Calu3 (cell line): ENCODE measurements at places on chromosomes 1 and 21. TPM values are rescaled to one million over a fixed set of nuclear protein-coding genes. Genes with fewer than 3 reads are reported as not detected.
A peak's percentile ranks its signal among the peaks of the same experiment; 100 is the strongest.

- DNase-seq: no peak
Measured at GRCh38 chr1:228063251-228064191, 19.0 kb upstream of the ARF1 start.

DNA sequence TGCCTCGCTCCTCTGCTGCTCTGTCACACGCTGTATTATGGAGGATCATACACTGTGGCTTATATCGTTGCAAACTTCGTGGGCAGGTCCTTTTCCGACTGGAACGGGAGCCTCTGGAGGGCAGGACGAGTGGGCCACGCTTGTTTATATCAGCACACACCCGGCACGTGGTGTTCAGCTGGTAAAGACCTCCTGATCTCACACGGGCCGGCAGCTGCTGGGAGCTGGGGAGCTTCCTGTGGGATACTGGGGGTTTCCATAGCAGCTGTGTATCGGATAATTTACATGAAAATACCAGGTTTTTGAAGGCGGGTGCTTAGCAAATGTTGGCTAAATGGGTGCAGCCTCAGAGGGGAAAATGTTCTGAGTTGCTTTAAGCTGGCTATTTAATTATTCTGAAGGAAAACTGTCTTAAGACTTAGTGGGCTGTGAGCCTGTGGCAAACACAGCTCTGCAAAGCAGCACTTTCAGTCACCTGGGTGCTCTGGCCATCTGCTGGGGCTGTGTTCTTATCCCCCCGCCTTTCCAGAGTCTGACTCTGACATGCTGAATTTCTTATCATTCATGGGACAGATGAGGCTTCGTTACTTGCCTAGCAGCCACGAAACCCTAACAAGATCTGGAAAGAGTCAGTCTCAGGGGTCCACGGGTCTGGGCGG is 103.6 kb upstream of the GCLM start:
- DNase-seq: no peak

GRCh38 chr1:43932786-43933385 is 715 bp upstream of the ARTN start:
- DNase-seq: no peak

- no peak for DNase-seq
Measured at GRCh38 chr1:178495741-178496409, 889 bp downstream of the CLEC20A start.

DNA sequence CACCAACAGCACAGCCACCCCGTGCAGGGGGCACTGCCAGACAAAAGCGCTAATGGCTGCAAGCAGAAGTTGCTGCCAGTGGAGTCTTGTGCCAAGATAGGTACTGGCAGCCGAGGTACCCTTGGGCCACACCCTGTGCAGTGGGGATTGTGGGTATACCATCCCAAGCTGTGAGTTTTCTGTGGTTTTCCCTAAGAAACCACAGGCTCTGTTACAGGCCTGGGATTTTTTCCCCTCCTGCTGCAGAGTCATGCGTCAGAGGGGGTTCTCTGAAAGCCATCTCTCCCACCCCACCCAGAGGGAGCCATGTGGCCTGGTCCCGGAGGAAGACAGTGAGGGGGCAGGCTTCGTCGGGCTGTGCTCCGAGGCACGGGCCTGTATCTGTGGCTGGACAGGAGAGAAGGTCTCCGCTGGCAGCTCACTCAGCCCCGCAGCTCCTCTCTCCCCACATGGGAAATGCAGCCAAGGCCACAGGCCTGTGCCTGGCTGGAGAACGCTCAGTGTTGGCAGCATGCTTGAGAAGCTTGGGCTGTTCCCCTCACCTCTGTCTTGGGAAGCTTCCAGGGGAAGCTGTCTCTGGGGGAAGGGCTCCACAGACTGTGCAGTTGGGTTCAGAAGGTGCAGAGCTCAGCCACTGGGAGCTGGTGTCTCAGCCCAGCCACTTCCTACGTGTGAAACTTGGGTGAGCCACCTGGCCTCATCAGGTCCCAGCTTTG is 42.5 kb downstream of the NEK2 start:
- no peak for DNase-seq

DNA sequence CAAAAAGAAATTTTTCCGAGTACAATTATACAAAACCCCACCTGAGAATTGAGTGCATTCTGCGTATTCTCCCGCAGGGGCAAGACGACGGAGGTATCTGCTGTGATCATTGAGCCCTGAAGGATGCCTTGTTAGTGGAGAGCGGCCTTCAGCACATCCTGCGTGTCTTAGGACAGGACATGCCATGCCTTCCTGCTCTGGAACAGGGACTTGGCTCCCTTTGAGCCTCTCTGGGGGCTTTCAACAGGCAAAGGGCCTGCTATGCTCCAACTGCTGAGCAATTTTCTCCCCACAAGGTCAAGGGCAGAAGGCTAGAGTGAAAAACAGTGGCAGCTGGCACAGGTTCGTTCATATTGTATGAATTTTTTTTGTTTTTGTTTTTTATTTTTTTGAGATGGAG is 52.4 kb downstream of the TOR1AIP2 start:
- no peak for DNase-seq

DNA sequence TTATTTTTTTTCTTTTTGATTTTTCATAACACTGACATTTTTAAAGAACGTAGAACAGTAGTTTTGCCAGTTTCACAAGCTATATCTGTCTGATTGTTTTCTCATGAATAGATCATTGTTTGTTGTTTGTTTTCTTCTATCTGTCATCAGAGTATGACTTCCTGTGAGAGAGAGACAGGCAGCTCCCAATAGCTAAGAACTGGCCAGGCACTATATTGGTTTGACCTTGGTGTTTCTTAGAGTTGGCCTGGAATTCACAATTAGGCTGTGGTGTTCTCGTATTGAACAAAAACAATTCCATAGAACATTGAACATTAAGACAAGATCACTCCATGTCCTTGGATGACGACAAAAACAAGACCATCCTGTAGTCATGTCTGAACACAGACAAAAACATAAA is 43.4 kb downstream of the RPS6KC1 start:
- no peak for DNase-seq

GRCh38 chr1:102693345-102693744 is 415.0 kb downstream of the COL11A1 start:
- DNase-seq: no peak

DNA sequence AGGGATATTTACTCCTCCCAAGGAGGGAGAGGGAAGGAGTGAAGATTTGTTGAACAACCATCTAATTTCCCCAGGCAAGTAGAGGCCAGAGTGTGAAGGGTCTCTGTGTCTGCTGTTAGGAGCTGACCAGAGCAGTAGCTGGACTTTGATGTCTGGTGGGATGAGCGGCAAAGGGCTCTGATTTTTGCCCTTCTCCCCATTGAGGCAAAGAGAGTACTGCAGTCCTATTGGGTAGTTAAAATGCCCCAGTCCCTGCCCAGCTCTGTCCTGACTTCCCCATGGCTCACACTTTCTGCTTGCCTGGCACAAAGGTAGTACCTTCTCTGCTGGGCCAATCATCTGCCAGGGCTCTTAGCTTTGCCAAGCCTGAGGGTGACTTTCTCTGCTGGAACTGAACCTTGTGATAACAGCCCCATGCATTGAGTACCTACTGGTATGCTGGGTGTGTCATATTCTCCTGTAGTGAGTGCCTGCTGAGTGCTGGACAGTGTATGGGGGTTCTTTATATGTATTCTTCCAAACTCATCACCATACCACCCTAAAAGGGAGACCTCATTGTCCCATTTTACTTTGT is 64.0 kb upstream of the SELENON start:
- no peak for DNase-seq

GRCh38 chr1:201625226-201625761 is 86.4 kb downstream of the NAV1 start:
- no peak for DNase-seq

DNA sequence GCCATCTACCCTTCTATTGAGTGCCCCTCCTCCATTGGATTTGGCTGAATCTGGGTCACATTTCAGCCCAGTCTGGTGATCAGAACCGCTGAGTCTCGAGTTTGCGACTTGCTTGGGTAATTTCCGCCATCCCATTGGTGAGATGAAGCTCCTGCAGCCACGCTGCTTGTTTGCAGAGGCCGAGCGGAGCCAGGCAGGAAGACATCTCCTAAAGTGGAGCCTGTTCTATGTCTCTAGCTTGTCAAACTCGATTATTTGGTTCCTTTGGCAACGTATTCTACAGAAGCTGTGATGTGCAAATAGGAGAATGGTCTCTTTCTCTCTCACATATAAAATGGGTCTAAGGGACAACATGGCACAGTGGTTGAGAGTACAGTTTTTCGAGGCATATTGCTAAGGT is 206.8 kb upstream of the PLXNA2 start:
- DNase-seq: no peak

GRCh38 chr1:236753516-236753915 is 41.6 kb upstream of the MTR start:
- DNase-seq: peak; percentile 36

GRCh38 chr1:119027759-119028158 is 39.6 kb upstream of the TBX15 start:
- DNase-seq: no peak

GRCh38 chr1:198633675-198634121 is 5.1 kb upstream of the PTPRC start:
- no peak for DNase-seq

DNA sequence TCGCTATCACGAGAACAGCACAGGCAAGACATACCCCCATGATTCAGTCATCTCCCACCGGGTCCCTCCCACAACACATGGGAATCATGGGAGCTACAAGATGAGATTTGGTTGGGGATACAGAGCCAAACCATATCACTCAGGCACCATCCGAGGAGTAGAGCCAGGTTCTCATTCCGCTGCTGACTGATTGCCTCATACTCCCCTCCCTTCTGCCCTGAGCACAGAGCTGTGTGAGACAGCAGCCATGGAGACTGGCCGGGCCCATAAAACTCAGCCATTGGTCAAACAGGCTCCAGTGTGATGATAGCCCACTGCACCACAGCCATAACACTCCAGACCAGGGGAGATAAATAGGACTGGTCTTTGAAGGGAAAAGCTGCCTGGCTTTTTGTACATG is 22.6 kb downstream of the TTC4 start:
- no peak for DNase-seq

- no peak for DNase-seq
Measured at GRCh38 chr1:188941986-188942385, 1535.7 kb downstream of the BRINP3 start.

DNA sequence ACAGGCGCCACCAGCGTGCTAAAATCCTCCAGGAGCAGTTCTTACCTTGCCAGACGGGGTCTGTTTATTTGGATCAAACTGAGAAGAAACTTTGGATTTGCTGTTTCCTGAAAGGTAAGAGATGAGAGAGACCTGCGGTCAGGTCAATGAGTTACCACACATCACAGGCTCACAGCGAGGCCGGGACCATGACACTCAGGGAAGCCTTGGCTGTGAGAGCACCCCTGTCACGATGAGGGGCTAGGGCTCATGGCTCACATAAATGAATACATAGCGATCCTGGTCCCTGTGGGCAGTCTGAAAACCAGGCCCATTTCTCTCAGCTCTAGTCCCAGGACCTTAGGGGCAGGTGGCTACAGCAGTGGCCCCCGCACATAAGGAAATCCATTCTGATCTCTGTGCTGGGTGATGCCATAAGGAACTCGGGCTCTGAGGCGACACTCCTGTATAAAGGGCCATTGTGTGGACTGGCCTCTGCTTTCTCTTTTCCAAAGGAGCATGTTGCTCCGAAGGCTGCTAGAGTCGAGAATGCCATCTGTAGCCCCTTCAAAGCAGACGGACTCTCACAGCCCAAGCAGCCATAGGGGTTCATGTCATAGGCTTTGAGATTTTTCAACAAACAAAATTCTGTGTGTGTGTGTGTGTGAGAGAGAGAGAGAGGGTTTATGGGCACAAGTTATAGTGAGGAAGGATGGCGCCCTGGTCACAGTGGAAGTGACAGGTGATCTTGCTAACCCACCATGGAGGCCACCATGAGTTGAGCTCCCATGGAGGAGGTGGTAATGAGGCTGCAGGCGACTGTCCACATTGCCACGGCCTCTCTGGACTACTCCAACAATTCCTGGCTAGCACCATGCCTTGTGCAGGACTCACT is 9.0 kb upstream of the SRM start:
- DNase-seq: no peak

DNA sequence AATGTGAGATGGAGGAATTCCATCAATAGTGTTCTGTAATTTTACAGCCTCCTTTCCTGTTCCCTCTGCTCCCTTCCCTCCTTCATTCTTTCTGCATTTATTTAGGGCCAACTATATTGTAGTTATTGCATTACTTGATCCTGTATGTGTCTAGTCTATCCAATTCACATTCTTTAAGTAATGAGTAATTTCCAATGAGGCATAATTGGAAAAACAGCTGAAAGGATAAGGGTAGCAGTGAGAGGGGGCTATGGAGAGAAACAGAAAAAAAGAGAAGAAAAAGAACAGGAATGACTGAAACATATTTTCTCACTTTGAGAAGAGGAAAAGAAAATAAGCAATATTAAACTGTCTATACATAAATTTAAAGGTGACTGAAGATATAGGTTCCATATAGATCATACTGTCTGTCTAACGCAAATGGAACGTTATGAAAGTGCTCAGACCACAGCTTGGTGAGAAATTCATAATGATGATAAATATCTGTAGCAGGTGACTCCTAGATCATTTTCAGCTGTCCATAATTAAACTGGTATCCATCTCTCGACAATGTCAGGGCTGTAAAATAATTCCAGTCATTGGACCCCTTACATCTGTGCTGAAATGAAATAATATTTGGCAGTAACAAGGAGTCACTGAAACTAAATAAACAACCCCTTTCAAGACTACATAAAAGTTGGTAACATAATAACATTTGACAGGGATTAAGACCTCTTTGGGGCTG is 61.8 kb downstream of the SPAG17 start:
- no peak for DNase-seq

DNA sequence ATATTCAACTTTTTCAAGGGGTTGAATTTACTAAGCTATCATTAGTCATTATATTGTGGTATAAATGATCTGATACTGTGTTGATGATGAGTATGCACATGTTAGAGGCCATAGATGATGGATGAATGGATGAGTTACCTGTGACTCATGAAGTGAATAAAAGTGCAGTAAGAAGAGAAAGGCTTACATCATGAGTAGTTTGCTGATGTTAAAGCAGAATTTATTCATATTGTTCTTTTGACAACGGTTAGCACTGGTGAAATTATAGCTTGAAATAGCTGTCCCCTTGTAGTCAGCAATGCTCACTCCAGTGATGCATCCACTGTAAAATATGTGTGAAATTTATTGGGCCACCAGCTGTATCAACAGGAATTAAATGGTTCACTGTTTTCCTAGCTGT is 541.0 kb upstream of the ZRANB2 start:
- no peak for DNase-seq

DNA sequence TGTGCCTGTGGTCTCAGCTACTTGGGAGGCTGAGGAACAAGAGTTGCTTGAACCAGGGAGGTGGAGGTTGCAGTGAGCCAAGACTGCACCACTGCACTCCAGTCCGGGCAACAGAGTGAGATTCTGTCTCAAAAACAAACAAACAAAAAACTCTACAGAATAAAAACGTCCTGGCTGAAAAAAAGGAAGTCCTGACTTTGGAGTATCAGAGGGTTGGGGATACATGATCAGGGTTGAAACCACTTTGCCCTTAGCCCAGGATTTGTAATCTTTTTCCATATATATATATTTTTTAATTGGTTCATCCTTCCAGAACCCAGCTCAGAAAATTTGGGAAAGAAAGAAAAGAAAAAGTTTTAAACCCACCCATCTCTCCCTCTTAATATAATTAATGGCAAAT is 6.5 kb downstream of the THEM4 start:
- DNase-seq: no peak

Gene RAB42
- total RNA-seq: 1.1 and 1.3 TPM in 2 replicates

Gene AK5
- 0.61 TPM in 1 of 2 replicates, not detected in the other for total RNA-seq

Gene ELAPOR1
- 0.45 TPM in 1 of 2 replicates, not detected in the other for total RNA-seq

Gene CD247
- total RNA-seq: 0.61 and 0.97 TPM in 2 replicates

Gene ZSWIM5
- total RNA-seq: 0.24 and 0.40 TPM in 2 replicates

Gene SMIM1
- total RNA-seq: 2.7 and 4.2 TPM in 2 replicates

Gene FAM110D
- not detected in 2 replicates for total RNA-seq

Gene UBASH3A
- total RNA-seq: not detected in 2 replicates

Gene MROH9
- not detected in 2 replicates for total RNA-seq

Gene SYT14
- 1.7 and 2.1 TPM in 2 replicates for total RNA-seq

Gene ABCA4
- 0.31 and 0.37 TPM in 2 replicates for total RNA-seq

Gene RRAGC
- 23.7 and 25.9 TPM in 2 replicates for total RNA-seq
